ENCODE measurements at places on chromosomes 7 and 10.

- no peak for DNase-seq
Observed at GRCh38 chr10:128579280-128579865, 453.1 kb upstream of the MKI67 start.

- no peak for DNase-seq
Observed at GRCh38 chr7:4268040-4268965, 413.8 kb upstream of the FOXK1 start.

GRCh38 chr10:118712930-118713634, 41.7 kb downstream of the CACUL1 start:
- DNase-seq = no peak

DNA sequence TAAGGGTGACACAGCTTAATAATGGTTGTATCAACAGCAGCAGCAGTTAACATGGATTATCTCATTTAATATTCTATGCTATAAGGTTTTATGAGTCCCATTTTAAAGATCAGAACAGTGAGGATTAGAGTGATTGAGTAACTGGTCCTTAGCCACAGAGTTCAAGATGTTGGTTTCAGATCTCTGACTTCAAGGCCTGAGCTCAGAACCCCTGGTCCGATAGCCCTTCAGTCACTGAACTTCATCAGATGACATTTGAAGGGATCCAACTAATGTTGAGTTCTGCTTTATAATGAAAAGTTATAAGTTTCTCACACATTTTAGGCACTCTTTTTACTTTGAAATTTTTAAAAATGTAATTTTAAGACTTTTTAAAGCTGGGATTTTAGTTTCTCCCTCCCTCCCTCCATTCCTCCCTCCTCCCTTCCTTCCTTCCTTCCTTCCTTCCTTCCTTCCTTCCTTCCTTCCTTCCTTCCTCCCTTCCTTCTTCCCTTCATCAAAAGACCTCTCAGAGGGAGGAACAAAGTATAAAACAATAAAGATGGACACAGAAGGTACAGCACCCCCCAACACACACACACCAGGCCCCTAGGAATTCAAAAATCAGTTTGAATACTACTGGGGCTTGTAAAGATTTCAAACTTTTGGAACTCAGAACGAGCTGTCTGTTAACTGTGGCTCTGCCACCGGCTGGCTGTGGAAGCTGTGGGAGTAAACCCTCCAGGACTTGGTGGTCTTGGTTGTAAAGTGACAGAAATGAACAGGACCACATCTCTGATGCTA, 206.9 kb upstream of the AGK start:
- no peak for DNase-seq

GRCh38 chr7:139116999-139117398, 7.5 kb upstream of the ZC3HAV1 start:
- no peak for DNase-seq

GRCh38 chr10:28810057-28810870, 132.9 kb downstream of the BAMBI start:
- no peak for DNase-seq

DNA sequence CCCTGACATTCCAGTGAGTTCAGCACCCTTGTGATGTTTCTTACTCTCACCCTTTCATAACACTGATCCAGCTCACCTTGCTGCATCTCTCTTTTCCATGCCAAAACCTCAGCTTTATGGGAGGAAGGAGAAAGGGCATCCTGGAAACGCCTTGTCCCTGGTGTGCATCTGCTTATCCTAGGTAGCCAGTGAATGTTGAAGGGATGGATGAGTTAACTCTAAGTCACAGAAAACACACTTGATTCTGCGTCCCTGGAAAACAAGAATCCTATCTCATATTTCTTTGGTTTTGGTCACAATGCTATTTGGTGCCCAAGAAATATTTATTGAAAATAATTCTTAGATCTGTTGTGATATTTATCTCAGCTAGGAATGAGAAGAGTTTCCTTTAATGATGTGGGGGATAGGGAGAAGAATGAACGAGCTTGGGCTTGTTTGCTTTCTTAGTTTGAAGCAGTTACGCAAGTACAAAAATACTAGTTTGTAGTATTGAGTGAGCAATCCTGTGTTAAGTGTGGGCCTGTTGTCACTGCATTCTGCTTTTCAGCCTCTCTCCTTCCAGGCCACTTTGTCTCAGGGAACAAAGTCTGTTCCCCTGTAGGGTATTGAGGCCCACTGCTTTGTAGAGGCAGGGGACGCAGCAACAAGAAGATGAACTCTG, 126.5 kb downstream of the ARID5B start:
- DNase-seq = no peak

DNA sequence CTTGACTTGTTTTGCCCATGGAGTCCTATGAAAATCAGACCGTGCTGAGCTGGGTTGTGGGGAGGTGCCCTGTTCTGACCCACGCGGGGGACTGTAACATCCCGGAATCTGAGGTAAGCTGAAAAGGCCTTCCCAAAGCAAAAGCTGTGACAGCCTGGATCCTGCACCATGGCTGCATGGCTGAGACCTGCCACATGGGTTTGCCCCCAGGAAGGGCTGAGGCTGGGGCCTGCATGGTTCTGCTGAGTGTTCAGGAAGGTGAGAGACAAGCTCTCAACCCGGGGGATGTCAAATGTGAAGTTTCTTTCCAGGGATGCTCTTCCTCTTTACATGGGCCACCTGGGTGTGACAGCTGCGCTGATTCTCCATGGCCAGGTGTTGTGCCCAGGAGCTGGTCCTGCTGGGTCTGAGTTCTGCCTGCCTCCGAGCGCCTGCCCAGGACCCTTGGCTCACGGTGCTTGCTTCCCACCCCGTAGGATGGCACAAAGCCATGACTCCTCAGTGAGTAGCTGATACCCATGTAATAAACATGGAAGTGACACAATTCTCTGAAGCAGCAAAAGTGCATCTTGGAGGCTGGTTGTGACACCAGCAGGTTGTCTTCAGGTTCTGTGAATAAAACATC, 58.3 kb downstream of the VIPR2 start:
- DNase-seq = peak; percentile 23

DNA sequence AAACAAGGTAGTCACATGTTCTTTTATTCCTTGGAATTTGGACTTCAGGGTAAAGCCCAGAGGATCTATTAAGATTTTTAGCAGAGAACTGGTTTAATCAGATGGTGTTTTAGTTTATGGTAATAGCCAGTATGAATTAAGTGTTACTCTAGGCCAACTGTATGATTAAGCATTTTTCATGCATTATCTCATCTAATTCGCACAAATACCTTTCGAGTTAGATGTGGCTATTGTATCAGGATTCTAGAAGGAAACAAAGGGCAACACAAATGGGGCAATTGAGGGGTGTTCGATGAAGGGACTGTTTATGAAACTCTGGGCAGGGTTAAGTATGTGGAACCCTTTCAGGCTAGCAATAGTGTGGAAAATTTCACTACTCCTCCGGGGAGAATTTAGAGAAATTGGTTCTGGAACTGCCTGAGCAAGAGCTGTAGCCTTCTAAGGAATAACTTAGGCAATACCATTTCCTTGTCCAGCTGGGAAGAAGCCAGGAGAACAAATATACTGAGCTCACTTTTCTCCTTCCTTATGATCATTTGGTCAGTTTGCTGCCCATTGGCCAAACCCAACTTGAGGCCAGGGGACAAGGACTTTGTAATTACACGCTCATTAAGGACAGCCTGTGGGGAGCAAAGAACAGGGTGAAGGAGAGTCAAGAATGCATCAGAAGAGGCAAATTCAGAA, 319.0 kb upstream of the FZD1 start:
- no peak for DNase-seq

GRCh38 chr10:79401015-79401921, 44.2 kb downstream of the ZCCHC24 start:
- DNase-seq = peak; percentile 91

DNA sequence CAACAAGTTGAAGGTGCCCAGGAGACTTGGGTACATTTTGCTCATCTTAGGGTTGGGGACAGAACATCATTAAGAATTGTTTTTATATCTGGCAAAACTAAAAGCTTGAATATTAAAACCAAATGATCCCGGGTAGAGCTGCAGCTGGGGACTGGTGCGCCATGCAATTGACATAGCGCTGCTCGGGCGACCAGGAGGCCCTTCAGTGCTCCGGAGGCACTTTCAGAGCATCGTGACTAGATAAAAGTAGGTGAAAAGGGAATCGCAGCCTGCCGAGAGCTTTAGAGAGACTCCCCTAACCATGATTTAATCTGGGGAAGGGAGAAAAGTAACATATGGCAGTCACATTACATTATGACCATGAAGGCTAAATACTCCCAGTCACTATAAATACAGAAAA, 21.4 kb downstream of the FOXK1 start:
- DNase-seq = no peak

All from right cardiac atrium (tissue), 5 donors.